Hematopoietic multipotent progenitor cell treated with erythropoietin and hydrocortisone succinate and interleukin-3 and kit ligand, for 8 days (in vitro differentiated cells): ENCODE measurements at places on chromosomes 6 and 20.

- no peak for DNase-seq
Measured at GRCh38 chr6:131488780-131489179, 84.2 kb upstream of the ARG1 start.

GRCh38 chr20:57414867-57415592, 23.8 kb downstream of the RBM38 start:
- DNase-seq: peak; percentile 99

- no peak for DNase-seq
Measured at GRCh38 chr20:51752343-51752951, 15.7 kb downstream of the ATP9A start.

DNA sequence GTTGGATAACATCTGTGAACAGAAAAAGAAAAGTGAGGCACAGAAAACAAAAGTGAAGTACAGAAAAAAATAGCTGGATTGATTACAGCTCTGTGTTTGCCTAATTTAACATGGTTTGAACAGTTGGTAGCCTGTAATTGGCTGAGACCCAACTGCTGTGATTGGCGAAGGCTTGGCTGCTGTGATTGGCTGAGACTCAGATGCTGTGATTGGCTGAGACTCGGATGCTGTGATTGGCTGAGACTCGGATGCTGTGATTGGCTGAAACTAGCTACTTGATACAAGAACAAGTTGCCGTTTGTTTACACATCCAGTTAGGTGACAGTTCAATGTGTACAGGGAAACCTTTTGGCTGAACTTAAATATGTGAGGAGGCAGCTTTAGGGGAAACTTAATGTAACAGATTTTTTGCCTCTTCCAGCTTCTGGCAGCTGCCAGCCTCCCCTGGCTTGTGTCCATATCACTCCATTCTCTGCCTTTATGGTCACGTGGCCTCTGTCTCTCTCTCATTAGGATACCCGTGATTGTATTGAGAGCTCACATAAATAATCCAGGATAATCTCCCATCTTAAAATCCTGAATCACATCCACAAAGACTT, 223.4 kb upstream of the FOXA2 start:
- DNase-seq: no peak

DNA sequence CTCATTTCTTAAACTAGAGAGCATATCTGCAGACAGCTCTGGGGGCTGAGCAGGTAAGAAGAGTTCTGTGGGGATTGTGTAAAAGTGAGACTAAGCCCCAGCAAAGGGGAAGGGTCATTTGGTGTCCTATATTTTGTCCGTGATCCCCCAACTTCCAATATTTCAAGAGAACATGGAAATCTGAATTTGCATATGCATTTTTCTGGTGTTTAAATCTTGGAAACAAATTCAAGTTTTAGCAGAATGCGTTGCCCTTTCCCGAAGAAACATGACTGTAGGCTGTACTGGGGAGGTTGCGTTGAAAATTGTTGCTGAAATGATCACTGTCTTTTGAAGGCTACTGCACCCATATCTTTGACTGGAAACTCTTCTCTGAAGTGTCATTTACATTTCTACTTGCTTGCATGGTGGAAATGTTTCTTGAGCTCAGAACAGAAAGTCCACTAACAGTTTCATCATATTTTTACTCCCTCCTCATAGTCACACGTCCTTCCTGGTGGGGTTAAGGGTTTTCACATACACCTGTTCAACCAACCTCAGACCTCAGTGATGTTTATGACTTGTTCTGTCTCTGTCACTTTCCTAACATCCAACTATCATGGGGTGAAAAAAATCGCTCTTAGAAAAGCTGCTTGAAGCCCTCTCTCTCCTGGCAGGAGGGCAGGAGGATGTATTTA, 140.3 kb downstream of the BCAS1 start:
- no peak for DNase-seq

DNA sequence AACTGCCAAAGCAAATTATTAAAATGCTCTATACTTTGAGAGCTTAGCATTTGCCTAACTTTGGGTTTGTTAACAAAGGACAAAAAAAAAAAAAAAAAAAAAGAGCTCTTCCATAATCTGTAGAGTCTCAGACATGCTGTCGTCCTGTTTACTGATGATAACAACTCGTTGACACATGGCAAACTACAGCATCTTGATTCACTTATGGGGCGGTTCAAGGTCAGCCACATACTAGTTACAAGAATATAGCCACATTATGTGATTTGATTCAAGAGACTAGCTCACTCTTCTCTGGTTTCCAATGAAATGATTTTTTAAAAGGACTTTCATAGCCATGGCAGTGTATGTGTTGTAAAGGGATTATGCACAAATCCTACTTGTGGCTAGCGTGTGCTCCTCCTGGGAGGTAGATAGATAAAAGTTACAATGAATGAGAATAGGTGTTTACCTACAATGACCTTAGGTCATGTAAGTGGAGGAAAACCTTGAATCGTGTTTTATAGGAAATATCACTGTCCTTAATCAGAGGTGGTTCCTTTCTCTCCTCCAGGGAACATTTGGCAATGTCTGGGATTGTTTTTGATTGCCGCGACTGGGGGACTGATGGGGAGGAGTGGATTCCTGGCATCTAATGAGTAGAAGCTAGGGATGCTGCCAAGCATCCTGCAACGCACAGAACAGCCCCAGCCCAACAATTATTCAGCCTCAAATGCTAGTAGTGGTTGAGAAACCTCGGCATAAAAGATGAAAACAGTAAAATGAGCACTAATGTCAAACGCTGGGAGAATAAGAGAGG, 969.2 kb upstream of the SLC35B3 start:
- no peak for DNase-seq

DNA sequence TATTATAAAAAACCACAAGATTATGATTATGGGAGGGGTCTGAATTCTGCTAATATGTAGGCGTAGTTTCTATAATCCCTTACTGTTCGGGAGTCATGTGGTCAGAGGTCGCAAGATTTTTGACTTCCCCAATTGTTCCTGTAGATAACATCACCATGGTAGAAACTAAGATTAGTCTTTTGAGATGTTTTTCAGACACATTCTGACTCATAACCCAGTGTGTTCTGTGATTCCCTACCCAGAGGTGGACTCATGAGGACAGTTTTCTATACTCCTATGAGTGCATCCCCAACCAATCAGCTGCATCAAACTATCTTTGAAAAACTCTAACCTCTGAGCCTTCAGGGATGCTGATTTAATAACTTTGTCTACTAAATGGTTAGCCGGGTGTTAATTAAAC, 175.5 kb downstream of the RFPL4B start:
- DNase-seq: no peak

DNA sequence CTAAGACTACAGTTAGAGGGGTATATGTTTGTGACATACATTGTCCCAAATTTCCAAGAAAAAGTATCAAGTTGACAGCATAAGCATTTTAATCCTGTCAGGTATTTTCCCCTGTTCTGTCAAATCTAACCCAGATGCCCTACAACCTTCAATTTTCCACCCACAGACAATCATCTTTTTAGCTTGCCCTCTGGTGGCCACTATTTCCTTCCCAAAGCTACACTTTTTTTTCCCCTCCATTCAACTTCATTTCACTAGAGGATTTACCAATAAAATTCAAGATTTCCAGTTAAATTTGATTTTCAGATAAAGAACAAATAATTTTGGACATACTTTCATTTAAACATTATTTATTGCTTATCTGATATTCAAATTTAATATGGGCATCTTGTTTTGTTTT, 286.6 kb downstream of the TENT5A start:
- peak; percentile 4 for DNase-seq

GRCh38 chr20:25049261-25050060, 8.5 kb downstream of the ACSS1 start:
- DNase-seq: no peak

DNA sequence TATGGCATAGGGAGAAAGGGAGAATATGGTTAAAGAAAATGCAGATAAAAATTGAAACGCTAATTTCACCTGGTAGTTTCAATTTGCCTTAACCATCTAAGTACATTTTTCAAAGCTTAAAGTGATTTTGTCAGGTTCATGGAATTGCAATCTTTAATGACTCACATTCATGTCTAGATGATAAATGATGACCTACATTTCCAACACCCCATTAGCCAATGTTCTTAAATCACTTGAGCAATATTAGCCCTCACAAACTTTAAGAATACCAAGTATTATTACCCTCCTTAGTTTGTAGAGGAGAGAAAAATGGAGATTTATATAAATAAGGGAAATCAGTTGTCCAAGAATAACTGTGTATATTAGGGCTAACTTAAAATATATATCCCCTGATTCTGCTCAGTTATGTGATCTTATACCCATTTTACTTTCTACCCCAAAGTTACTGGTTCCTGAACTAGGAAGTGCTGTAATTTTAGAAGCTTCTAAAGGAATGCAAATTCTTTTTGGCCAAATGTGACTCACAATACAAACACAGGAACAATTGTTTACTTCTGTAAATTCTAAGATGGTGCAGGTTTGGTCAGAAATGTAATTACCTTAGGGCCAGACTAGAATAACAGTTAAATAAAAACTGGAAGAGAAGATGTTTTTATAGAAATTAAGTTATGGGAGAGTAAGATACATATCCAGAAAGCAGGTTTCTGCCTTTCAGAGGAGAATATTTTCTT, 34.5 kb downstream of the TPBG start:
- DNase-seq: no peak

DNA sequence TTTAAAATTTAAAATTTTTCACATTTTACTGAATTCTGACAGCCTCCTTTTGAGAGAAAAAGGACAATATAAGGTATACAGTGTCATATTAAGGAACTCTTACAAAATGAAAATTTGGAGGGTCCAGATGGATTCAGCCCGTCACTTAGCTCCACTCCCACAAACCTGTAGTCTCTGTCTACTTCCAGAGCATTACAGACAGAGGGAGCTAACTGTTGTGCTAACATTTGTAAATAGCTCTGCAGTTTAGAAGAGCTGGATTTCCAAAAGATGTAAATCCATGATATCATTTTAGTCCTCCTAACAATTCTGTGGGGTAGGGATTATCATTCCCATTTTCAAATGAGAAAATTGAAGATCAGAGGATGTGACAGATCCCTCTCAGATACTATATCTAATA, 16.1 kb upstream of the SERINC3 start:
- DNase-seq: no peak

DNA sequence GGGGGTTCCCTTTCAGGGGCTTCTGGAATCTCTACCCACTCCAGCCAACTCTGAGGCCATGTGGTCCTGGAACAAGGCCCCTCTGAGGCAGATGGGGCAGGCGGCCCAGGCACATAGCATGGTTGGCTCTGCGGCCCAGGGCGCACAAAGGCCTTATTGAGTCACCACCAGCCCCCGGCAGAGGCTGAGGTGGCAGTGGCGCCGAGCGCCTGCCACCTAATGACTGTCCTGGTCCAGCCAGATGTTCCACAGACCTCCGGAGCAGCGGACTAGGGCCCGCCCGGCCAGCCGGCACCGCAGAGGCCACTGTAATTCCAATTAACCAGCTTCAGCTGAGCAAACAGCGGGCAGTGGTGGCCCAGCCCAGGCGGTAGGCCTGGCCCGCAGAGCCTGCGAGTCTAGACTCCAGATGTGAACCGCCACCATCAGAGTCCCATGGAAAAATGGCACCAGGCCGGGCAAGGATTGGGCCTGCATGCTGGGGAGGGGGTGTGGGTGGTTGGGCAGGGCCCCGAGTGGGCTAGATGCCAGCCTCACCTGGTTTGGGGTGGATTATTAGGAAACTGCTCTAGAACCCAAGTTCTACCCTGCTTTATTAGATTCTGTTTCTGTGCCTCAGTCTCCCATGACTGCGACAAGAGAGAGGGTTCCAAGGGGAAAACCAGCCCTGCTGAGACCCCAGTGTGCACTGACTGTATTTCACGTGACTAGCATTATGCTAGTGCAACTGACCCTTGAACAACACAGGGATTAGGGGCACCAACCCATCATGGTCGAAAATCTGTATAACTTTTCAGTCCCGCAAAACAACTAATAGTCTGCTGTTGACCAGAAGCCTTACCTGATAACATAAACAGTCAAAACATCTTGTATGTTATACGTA, 34.1 kb upstream of the ID1 start:
- no peak for DNase-seq

DNA sequence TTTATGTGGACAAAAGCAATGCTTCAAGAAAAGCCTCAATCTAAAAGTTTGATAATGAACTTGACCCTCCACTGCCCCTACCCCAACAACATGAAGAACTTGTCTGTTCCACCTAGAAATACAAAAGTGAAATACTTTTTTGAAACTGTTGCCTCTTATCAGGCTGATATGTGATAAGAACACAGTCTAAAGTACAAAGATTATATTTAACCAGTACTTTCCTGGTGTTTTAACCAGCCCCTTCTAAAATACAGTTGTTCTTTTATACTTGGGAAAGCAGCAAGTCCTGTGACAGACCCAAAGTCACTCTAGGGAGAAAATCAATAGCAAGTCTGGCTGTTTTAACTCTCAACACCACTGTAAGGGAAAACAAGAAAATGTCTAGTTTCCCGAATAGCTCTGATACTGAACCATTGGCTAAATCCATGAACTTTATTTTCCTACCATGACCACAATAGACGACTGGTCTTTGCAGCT, 6.6 kb downstream of the OARD1 start:
- DNase-seq: no peak

DNA sequence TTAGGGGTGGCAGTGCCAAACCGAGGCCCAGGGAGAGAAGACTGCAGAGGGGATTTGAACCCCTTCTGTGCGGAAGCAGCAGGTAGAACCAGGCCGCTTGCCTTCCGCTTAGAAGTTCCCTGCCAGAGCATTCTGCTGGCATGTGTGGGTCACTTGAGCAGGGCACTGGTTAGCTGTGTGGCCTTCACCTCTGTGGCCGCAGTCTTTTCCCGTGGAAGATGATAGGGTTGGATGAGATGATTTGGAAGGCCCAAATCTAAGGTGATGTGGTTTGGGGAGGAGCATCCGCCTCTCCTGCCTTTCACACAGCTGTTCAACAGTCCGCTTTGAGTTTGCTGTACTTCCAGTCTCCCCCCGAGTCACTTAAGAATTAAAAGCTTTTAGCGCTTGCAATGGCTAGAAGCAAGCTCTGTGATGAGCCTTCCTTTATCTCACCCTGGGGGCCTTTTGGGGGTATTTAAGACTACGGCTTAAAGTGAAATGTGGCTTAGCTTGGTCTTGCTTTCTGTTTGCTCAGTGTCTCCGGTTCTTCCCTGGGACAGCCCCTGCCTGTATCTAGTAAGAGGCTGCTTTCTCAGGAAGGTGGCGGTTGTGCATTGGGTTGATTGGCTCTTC, 743 bp downstream of the CMTR1 start:
- DNase-seq: peak; percentile 17

DNA sequence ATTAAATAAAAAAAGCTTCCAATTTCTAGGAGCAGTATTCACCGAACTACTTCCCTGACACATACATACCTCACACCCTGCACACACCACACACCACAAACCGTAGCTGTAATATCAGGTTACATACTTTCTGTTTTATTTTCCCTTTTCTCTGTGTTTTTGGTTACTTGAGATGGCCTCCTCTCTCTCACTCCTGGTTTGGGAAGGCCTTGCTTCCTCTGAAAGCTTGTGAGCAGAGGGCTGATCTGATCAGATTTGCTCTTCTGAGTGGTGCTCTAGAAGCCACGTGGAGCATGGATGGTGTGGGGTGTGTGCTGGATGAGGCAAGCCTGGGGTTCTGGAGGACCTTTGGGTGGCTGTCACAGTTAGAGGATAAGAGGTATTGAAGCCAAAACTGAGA, 20.9 kb downstream of the UTRN start:
- DNase-seq: no peak
